ENCODE measurements at places on chromosomes 13 and 19.

DNA sequence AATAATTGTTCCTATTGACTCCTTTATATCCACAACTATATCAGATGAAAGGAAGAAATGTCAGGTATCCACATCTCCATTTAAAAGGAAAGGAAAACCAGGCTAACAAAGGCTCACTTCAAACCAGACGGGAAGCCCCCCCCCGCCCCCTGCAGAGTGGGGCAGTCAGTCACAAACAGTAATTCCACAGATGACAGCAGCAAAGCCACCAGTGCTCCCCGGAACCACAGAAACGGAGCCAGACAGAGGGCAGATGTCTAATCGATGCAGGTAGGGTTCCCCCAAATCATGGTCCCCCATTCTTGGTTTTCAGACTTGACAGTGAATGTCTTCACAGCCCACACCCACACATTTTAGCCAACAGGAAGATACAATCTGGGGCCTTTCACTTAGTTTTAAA is 100.8 kb downstream of the STK24 start:
- DNase-seq: no peak

DNA sequence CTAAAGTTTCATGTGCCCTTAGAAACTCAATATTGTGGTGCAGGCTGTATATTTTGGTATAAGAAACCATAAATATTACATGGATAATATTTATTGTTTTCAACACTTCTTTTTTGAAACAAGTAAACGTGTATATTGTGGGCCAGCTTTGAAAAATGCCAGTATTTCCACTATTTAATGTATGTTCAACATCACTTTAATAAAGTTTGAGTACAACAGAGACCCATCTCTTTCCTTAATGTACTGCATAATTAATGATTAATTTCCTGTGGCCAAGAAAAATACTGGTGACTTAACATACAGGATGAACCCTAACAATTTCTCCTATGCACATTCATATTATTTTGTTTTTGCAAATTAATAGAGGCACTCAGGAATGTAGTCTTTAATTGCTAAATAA is 2891.5 kb downstream of the PCDH9 start:
- no peak for DNase-seq

DNA sequence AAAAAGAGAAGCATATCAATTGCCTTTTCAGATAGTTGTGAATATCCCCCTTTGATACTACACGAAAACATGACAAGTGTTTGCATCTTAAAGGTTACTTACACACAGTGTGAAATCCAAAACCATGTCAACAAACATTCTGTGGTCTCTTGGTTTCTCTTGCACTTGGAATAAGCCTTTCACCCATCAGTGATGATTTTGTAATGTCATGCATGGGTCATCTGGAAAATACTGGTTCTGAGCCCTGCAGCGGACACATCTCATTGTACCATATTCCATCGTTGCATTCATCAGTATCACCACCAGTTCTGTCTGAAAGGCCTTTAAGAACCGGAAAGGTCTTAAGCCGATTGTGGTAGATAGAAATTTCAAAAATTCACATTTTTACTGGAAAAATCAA is 65.4 kb upstream of the SOX1 start:
- DNase-seq: no peak

DNA sequence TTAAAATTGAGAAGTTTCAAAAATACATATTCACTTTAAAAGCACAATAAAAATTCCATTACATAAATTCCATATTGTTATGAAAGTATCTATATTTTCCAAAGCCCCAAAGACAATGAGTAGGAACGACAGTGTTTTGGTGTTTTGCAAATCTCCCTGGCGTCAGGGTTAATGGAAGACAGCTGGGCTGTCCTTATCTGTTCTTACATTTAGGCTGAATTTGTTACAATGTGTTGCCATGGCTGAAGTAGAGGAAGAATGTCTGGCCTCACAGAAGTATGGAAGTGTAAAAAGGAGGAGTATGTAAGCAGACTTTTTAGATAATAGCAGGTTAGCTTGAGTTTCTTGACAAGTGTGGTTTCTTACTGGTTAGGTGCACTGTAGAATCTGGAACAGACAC is 124.4 kb upstream of the SPATA13 start:
- no peak for DNase-seq

- DNase-seq: no peak
Observed at GRCh38 chr13:113196970-113197737, 11.3 kb downstream of the PCID2 start.

GRCh38 chr13:42073683-42074082 is 25.2 kb downstream of the DGKH start:
- DNase-seq: peak; percentile 14

DNA sequence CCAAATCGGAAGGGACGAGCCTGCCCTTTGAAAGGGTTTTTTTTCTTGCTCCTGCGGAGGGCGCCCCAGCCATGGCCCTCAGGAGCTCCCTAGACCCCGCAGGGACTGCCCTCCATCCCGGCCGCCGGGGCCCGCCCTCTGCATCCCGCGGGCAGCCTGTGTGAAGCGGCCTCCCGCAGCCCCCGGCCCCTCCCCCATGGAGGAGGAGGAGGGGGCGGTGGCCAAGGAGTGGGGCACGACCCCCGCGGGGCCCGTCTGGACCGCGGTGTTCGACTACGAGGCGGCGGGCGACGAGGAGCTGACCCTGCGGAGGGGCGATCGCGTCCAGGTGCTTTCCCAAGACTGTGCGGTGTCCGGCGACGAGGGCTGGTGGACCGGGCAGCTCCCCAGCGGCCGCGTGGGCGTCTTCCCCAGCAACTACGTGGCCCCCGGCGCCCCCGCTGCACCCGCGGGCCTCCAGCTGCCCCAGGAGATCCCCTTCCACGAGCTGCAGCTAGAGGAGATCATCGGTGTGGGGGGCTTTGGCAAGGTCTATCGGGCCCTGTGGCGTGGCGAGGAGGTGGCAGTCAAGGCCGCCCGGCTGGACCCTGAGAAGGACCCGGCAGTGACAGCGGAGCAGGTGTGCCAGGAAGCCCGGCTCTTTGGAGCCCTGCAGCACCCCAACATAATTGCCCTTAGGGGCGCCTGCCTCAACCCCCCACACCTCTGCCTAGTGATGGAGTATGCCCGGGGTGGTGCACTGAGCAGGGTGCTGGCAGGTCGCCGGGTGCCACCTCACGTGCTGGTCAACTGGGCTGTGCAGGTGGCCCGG is 815 bp downstream of the MAP3K10 start:
- DNase-seq: peak; percentile 53

- no peak for DNase-seq
Observed at GRCh38 chr13:38386421-38386820, 36.8 kb downstream of the UFM1 start.

GRCh38 chr13:76398425-76398824 is 487.8 kb downstream of the KCTD12 start:
- no peak for DNase-seq

Measured in ELR (cell line).